Mucosa of descending colon (tissue), 3 donors: ENCODE measurements at places on chromosomes 2 and 18. TPM values are rescaled to one million over a fixed set of nuclear protein-coding genes. Genes with fewer than 3 reads are reported as not detected.

Gene NEU4
- total RNA-seq: 41.4 TPM

Gene HDAC4
- total RNA-seq: 44.0 TPM

Gene EFHD1
- total RNA-seq: 4.6 TPM

Gene AGXT
- 1.0 TPM for total RNA-seq
